Inflammatory macrophage treated with lipopolysaccharide for 1 hour (primary cell): ENCODE measurements at places on chromosomes 7 and 10.

- no peak for DNase-seq
These were observed 664.2 kb downstream of the NXPH1 start for GRCh38 chr7:9097565-9098060.

DNA sequence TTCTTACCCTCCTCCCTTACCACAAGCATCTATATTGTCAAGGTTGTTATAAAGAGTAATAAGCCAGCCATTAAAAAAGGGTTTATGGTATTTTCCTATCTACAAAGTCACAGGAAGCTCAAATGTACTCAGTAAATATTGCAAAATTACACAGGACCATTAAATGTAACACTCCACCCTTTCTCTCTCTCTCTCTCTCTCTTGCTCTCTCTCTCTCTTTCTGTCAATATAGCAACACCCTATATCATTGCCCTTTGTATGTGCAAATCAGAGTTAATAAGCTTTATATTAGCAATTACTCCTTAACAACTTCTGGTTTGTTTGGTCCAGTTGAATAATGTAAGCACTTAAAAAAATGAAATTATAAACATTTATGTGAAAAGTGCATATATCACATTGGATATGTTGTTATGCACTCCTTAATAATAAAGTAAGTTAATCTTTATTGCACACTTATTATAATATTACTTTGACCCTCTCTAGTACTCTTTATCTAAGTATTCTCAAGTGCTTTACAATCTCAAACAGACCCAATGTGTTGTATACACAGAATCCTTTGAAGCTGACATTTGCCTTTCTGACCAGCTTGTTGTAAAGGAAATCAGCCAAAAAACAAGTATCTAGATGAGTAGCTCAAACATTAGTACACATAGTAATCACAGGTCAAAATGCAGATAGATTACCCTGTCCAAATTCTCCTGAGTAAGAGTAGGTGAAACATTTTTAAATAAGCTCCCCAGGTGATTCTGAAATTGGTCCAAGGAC, 93.2 kb downstream of the CFTR start:
- no peak for DNase-seq

DNA sequence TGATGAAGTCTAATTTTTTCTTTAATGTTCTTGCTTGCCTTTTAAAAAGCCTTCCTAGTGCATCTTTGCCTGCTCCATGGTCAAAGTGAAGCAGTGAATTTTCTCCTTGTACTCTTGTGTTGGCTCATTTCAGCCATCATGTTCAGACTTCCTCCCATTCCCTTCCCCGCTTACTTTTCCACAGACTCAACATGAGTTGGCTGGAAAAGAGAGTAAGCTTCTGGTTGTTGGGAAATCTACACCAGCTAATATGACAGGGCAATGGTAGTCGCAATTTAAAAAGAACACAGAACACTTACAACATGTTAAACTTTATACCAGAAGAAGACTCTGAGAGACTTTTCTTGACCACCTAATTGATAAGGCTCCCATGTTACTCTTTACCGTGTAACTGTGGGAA, 24.3 kb upstream of the PDK4 start:
- DNase-seq, result no peak

- peak; percentile 30 for DNase-seq
These were observed 17.1 kb upstream of the CPA1 start for GRCh38 chr7:130363026-130363847.

DNA sequence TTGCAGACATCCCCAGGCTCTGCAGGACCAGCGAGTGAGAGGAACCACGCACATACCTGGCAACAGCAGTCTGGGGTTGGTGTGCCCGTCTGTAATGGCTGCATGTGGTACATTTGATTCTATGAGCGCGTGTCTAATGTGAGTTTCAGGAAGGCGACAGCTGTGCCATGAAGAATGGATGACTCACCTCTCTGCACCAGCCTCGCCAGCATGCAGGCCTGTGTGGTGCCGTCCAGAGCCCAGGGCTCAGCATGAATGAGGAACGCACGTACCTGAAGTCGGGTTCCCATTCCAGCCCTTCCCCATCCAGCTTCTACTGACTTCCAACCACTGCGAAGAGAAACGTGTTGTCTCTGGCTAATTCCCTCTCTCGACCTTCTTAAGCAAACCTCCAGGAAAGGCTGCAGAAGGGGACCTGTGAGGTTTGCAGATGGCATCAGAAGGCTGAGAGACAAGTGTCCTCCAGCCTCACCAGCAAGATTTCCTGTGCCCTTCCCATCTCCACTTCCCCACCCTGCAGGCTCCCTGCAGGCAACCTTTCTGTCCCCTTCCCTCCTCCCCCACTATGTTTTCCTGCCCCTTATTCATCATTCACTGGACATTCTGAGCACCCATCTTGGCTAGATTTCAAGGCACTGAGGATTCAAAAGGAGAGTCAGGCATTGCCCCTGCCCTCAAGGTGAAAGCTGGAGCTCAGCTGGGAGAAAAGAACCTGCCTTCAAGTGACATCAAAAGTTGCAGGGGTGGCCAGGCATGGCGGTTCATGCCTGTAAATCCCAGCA, 54.3 kb downstream of the ASB13 start:
- DNase-seq, result no peak
